NCI-H446 (cell line): ENCODE measurements at places on chromosomes 4 and X.

GRCh38 chrX:65993915-65994460, 45.9 kb downstream of the VSIG4 start:
- no peak for DNase-seq

GRCh38 chrX:136185401-136186022, 38.2 kb downstream of the FHL1 start:
- DNase-seq: no peak

DNA sequence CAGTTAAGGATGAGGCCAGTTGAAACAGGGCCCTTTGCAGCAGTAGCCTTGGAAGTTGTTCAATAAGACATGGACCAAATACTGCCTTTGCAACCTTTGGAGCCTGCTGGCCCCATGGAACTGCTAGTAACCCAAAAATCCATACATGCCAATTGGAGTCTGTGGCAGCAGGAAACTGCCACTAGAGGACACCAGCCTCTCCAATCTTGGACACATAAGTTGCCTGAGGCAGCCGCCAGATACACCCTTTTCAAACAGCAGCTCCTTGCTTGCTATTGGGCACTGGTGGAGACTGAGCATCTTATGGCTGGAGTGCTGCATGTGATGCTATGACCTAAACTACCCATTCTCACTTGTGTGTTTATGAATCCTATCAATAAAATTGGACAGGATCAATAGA, 14.8 kb upstream of the LAP3 start:
- DNase-seq: peak; percentile 44

DNA sequence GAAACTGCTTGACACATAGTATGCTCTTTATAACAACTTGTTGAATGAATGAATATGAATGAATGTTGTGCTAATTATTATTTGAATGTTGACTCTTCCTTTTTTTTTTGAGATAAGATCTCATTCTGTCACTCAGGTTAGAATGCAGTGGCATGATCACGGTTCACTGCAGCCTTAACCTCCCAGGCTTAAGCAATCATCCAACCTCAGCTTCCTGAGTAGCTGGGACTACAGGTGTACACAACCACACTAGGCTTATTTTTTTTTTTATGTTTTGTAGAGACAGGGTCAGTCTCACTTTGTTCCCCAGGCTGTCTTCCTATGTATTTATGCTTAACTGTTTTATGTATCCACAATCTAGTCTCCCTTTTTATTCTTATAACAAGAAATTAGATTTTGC, 114.7 kb upstream of the WDFY3 start:
- no peak for DNase-seq

GRCh38 chr4:183469285-183469684, 24.8 kb downstream of the CDKN2AIP start:
- no peak for DNase-seq

GRCh38 chrX:49257846-49258748, 6.4 kb downstream of the FOXP3 start:
- no peak for DNase-seq

- peak; percentile 91 for DNase-seq
Observed at GRCh38 chrX:47361538-47362511, 8.6 kb upstream of the ZNF157 start.

DNA sequence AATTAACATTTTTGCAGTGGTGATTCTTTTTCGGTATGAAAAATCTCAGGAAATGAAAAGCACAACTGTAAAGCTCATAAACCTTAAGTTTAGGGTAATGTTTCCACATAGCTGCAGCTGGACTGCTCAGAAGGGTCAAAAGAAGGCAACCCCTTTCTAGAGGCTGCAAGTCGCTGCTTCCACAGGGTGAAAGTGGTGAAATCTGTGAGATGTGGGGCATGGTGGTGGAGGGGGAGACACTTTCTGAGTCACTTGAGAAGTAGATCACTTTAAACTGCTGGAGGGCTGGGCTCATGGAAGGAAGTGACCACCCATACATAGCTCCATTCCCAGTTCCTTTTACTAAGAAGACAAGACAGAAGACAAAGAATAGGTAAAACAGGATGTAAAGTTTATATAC, 8.7 kb downstream of the SFRP2 start:
- no peak for DNase-seq

- no peak for DNase-seq
Observed at GRCh38 chrX:149910178-149910695, 19.1 kb upstream of the HSFX4 start.

DNA sequence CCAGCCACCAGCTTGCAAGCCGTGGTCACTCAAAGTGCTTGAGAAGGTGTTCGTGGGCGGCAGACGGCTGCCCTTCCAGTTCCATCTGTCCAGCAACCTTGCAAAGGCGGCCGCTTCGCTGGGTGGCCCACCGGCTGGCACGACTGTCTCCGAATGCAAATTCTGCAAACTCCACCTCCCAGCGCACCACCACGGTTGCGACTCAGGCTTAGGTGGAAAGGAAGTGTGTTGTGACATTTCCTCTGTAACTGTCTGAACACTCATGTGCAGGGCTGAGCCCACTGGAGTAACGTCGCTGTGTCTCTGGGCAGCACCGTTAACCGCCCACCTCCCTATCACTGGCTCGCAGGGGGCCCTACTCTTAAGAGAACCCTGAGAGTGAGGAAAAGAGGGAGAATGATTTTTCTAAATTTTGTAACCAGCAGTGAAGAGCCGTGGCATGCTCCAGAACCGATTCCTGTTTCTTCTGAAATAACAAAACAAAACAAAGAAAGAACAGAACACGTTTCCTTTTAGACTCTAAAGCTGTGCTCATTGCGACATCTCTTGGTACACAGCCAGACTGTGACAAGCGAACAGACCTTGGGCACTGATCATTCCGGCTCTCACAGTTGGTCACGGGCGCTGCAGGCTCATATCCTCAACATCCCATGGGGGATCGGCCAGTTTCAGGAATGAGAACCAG, at the start of gene P2RY8:
TSS of gene P2RY8 (minus strand) at position 155 of the 685 bp plus-strand sequence. CDS start 70,627 bp downstream, outside the sequence.
- DNase-seq: no peak

DNA sequence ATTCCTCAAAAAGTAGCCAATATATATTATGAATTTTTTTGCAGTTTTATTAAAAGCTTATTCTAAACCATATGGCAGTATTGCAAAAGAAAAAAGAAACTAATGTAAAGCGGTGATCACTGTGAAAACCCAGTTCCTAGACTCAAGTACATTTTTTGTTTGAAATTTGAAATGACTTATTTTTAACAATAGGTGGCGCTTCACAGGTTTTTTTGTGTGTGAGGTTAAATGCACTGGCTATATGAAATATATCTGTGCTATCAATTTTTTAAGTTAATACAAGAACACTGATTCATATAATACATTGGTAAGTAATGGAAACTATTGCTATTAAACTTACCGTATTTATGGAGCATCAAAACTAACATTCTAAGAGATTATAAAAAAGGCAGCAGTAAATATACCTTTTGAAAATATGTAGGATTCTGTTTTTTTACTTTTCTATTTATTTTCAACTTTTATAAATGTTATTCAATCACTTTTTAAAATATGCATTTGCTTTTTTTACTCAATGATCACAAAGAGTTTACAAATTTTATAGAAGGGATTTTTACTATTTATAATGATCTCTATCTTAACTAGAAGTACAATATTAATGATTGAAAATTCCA, 5.6 kb upstream of the SPRY1 start:
- peak; percentile 25 for DNase-seq

- no peak for DNase-seq
Observed at GRCh38 chr4:3791910-3792542, 25.8 kb downstream of the ADRA2C start.

GRCh38 chr4:119977076-119977940, 89.3 kb downstream of the MAD2L1 start:
- no peak for DNase-seq

DNA sequence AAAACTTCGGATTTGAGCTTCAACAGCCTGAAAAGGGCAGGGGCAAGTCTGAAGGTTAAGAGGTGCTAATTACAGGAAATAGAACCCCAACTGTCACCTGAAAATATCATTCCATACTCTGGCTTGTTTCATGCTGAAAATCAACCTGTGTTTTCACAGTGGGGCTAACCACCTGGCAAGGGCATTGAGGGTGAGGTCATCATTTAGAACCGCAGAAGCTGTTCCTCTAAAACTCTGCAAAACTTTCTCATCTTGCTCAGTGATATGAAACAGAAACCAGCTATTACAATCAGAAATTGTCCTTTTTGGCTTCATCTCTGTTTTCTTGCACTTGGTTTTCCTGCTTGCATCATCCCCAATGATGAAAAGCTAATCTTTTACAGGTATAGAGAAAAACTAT, 247.6 kb downstream of the DCLK2 start:
- DNase-seq: no peak

DNA sequence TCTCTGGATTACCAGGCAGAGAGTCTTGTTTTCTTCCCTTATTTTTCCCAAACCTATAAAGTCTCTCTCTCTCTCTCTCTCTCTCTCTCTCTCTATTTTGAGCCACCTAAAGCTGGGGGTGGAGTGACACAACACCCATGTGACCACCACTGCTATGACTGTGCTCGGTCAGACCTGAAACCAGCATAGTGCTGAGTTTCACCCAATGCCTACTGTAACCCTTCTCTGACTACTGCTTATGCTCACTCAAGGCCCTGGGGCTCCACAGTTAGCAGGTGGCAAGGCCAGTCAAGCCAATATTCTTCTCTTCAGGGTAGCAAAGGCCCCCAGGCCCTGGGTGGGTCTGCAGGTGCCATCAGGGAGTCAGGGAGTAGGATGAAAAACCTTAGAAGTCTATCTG, 114.7 kb upstream of the ARMCX2 start:
- no peak for DNase-seq

GRCh38 chr4:2941138-2942036, 21.8 kb downstream of the NOP14 start:
- no peak for DNase-seq

GRCh38 chr4:180314972-180315371, 1928.2 kb upstream of the TENM3 start:
- DNase-seq: no peak

DNA sequence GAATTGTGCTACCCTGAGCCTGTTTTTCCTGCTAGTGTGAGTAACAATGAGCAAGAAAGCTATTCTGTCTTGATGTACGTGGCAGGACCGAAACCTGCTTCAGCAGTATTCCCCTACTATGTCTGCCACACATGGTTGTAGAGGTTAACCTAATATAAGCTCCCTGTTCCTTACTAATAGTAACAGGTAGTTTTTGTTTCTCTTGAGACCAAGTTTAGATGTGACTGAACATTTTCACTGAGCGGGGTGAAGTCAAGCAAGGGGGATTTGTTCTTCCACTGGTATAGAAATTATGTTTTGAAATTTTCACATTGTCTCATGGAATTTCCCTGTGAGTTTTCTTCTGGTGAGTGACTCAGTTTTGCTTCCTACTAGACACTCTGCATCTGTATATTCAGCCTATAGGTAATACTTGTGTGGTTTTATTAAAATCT, 37.3 kb downstream of the RRAGB start:
- DNase-seq: no peak

DNA sequence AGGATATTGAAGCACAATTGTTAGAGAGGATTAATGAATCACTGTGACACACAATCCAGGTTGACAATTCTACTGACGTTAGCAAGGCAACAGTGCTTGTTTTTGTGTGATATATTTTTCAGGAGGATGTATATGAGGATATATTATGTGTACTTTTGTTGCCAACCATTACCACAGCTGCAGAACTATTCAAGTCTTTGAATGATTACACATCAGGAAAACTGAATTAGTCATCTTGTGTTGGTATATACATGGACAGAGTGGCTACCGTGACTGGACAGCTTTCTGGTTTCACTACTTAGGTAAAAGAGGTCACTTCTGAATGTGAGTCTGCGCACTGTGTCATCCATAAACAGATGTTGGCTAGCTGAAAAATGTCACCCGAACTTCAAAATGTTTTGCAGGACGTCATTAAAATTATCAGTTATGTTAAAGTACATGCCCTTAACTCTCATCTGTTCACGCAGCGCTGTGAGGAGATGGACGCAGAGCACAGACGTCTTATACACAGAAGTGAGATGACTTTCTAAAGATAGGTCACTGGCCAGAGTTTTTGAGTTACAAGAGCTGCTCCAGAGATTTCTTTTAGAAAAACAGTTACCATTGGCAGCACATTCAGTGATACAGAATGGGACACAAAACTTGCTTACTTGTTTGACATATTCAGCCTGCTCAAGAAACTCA, 69.0 kb downstream of the MRPL1 start:
- no peak for DNase-seq

- DNase-seq: no peak
Observed at GRCh38 chr4:120821029-120821428, 101.5 kb downstream of the PRDM5 start.

DNA sequence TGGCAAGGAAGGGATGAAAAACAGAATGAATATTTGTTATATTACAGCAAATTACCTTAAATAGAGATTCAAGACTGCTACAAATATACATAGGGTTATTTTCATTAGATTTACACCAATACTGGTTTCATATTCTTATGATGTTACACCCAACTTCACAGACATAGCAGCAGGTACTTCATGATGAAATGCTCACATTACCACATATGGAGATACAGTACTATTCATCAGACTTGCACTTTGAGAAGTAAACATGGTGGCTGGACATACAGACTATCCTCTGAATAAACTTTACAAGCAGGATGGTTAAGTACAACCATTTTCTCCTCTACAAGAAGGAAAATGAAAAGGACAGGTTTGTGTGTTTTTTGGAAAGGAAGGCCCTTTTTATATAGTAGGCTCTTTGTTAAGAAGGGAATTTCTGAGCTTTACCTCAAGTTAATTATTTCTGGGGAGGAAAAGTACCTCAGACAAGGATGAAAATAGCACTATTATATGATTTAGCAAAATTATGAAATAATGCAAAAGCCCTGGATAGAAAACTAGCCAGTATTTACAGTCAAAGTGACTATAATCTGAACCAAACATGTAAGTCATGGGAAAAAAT, 12.0 kb upstream of the FAM120C start:
- DNase-seq: no peak

DNA sequence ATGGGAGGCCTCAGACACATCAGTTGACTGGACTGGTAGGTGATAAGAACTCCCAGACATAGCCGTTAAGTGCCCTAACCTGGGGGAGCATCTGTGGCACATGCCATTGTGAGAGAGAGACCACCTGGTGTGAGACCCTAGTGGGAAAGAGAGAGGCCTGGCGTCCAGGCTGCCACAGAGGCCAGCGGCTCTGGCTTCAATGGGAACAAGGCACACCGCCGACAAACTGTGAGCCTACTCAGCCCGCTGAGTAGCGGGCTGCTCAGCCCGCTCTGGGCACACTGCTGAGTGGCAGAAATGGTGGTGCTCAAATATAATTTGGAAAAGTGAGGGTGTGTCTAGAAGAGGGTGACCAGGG, 34.0 kb downstream of the PHKA2 start:
- DNase-seq: no peak

DNA sequence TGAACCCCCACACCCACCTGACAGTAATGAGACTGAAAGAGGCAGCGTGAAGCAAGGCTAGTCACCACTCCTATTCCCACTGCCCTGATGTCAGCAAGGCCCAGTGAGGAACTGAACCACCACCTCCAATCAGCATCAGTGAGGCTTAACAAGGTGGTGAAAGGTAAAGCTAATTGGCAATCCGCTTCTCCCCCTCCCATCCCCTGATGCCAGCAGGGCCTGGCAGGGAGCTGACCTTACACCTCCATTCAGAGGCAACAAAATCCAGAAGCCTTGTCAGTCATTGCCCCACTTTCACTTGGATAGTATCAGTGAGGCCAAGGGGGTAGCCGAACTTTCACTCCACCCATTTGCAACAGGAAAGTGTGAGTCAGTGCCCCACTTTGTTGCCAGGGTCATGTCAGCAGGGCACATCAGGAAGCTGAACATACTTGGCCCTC, 60.8 kb downstream of the AWAT2 start:
- DNase-seq: no peak

GRCh38 chr4:47442980-47443379, 20.5 kb downstream of the COMMD8 start:
- DNase-seq: no peak
